ENCODE measurements at places on chromosomes 13 and 19. TPM values are rescaled to one million over a fixed set of nuclear protein-coding genes. Genes with fewer than 3 reads are reported as not detected.
A peak's percentile ranks its signal among the peaks of the same experiment; 100 is the strongest.

Gene PCDH17
- 2.8 TPM for total RNA-seq

GRCh38 chr13:110285991-110286832 is 20.7 kb downstream of the COL4A1 start:
- peak; percentile 43 for DNase-seq

DNA sequence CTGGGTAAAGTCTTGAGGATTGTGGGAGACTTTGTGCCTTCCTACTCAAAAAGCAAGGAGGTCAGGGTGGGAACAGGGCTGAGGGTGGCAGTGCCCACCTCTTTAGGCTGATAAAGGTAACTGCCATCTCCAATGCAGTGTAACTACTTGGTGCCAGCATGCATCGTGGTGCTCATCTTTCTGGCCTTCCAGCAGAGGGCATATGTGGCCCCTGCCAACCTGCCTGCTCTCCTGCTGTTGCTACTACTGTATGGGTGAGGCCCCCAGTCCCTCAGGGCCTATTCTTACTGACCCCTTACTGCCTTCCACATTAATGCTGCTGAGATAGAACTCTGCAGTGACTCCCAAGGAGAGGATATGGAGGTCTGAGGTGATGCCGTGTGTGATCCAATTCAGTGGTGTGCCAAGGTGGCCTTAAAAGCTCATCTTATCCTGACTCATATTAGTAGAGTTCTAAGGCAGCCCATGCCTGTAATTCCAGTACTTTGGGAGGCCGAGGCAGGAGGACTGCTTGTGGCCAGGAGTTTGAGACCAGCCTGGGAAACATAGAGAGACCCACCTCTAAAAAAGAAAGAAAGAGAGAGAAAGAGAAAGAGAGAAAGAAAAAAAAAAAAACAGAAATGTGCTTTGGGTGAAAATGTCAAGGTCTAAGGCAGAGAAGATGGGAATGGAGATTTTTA is 9.7 kb upstream of the ARHGAP45 start:
- DNase-seq = no peak

Gene KLK12
- total RNA-seq = not detected

Gene GDF15
- total RNA-seq = 1.1 TPM

Data from sigmoid colon (tissue), 7 donors.